ENCODE measurements at places on chromosomes 2 and 18.

DNA sequence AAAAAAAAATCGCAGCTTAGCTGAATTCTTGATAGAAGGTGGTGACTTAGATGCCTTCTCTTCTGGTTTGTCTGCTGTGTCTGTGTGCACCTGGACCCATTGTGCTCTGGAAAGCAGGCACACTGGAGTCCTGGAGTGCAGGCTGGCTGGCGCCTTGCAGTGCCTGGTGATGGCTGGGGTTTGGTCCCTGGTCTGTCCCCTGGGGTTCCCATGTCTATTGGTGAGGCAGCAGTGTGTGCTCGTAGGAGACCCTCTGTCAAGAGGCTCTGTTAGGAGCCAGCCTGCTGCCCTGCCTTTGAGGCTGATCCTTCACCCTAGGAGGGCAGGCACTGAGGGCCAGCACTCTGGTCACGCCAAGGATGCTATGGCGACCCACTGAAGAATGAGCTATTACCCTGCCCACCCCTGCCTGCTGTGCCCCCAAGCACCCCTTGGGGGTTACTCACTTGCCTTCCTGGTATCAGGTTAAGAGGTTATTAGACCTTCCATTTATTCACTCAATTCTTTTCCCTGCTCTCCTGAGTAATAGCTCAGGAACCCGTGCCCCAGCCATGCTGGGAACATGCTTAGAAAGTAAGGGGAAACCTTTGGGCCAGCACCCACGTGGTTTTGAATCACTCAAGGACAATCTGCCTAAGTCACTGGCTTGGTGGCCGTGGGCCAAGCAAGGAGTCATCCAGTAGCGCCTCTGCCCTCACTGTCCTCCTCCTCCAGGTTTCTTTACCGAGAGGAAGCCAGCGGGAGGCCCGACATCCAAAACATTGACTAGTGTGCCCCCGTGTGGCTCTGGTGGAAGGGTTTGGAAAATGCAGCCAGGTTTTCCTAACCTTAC, 284.5 kb downstream of the PRKCE start:
- DNase-seq: peak; percentile 56

- peak; percentile 23 for DNase-seq
Observed at GRCh38 chr18:6729247-6730091, at the start of gene ARHGAP28. ARHGAP28 (plus strand) TSS chr18:6729716; CDS start chr18:6729822, 106 bp downstream.

DNA sequence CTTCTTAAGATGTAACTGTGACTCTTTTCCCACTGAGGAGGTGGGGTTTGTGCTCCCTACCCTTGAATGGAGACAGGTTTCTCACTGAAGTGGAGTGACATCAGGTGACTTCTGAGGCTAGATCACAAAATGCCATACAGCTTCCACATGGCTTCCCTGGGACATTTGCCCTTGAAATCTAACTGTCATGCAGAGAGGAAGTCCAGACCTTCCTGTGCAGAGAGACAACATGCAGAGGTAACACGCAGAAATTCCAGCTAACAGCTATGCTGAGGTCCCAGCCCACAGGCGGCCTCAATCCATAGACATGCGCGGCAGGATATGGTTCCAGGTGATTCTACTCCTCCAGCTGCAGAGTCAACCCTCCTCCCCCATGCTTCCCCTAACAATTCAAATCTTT, 119.0 kb downstream of the TRIB2 start:
- no peak for DNase-seq

DNA sequence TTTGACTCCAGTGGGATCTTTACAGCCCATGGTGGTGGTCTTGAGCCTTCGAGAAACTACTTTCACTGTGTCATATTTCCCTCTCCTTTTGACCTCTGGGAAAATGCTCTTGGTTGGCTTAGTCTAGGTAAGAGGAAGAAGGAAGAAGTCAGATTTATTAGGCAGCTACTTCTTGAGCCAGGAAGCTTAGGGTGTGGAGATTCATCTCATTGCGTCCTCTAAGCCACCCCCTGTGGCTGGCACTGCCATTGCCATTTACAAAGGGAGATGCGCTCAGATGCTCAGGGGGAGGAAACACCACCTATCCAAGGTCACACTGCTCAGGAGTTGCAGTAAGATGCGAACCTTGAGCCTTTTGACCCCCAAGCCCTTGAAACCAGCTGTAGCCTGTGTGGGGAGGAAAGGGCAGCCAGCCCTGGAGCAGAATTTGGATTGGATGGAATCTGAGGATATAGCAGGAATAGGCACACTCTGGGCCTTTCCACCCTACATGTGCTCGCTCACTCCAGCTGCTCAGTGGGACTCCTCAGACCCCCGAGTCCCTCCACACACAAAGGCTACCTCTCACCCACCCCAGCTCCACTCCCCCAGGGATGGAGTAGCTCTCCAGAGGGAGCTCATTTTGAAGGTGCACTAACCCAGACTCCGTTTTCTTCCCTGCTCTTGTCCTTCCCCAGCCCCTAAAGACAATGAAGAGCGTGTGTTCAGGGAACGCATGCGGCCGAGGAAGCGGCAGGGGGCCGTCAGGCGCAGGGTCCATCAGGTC, 321.3 kb upstream of the EPAS1 start:
- peak; percentile 26 for DNase-seq
